Right ventricle myocardium inferior (tissue), 1 donor: ENCODE measurements at places on chromosomes 1 and 21.

GRCh38 chr1:202237052-202237451 is 43.5 kb downstream of the LGR6 start:
- no peak for DNase-seq

- DNase-seq = no peak
Measured at GRCh38 chr1:159492575-159493323, 43.1 kb downstream of the OR10J5 start.

- DNase-seq = peak; percentile 42
Measured at GRCh38 chr1:53514436-53514835, 55.2 kb downstream of the DMRTB1 start.

- DNase-seq = no peak
Measured at GRCh38 chr1:59768792-59769735, 45.7 kb upstream of the HOOK1 start.

- no peak for DNase-seq
Measured at GRCh38 chr1:213061263-213061662, 10.2 kb downstream of the RPS6KC1 start.

- no peak for DNase-seq
Measured at GRCh38 chr21:45204395-45204794, 83.3 kb downstream of the POFUT2 start.

GRCh38 chr1:222632749-222633148 is 14.9 kb downstream of the MIA3 start:
- DNase-seq = no peak

DNA sequence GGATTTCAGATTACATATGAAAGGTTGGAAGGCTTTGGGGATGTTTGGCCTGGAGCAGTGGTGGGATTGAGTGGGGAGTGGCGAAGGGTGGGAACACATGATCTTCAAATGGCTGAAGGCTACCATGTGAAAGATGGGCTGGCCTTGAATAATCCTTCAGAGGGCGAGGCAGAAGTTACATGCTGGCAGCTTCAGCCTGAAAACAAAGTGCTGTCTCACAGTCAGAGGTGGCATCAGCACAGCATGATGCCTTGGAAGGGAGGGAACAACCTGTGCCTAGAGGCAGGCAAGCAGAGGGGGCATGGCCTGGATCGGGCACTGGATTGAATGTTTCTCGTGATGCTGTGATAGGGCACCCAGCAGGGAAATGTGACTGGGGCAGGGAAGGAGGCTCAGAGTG is 130.8 kb downstream of the BEND5 start:
- no peak for DNase-seq

DNA sequence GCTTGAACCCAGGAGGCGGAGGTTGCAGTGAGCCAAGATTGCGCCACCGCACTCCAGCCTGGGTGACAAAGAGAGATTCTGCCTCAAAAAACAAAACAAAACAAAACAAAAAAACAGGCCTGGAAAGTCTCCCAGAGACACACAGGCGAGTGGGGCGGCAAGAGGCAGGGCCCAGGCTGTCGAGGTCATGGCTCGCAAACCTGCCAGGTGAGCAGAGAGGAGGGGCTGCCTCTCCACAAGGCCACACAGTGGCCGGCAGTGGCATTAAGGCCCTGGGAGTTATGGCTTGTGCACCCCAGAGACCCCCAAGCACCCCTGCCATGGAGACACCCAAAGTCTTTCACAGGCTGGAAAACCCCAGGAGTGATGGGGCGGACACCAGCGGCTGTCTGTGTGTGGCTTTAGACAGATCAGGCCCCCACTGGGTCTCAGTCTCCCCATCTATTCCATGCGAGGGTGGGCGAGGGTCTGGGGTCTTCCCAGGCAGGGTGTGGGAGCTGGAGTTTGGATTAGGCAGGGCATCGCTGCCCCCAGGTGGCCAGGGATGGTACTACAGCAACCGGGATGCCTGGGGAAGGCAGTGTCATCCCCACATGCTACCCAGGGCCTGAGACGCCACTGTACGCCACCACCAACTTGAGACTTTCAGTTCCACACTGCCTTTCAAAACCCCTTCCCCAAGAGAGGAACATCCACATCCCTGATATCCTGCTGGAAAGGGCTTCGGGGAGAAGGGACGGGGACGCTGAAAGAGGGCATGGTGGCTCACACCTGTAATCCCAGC is 7.3 kb upstream of the CTRC start:
- peak; percentile 85 for DNase-seq

DNA sequence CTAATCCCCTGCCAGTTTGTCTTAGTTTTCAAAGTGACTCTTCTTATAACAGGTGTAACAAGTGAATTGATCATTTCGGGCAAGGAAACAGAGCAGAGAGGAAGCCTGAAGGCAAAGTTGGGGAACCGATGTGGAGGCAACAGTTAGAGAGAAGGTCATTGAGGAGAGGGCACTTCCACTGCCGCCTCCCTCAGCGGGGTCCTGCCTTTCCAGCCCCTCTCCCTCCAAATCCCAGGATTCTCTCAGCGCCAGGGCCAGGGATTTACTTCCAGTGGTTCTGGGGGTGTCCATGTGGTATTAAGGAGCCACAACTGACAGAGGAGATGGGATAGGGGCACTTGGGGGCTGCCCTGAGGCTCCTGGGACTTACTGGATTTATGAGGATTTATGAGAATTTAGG is 39.7 kb upstream of the PDE9A start:
- no peak for DNase-seq

GRCh38 chr1:36099681-36100341 is 11.1 kb downstream of the ADPRS start:
- peak; percentile 88 for DNase-seq
